CD4-positive, alpha-beta T cell treated with Interleukin-15 for 1 hour (primary cell): ENCODE measurements at places on chromosomes 5 and 9.

GRCh38 chr9:78368236-78368635, 71.3 kb downstream of the PSAT1 start:
- no peak for DNase-seq

GRCh38 chr9:113579283-113580040, 115.9 kb downstream of the RGS3 start:
- DNase-seq: peak; percentile 56

DNA sequence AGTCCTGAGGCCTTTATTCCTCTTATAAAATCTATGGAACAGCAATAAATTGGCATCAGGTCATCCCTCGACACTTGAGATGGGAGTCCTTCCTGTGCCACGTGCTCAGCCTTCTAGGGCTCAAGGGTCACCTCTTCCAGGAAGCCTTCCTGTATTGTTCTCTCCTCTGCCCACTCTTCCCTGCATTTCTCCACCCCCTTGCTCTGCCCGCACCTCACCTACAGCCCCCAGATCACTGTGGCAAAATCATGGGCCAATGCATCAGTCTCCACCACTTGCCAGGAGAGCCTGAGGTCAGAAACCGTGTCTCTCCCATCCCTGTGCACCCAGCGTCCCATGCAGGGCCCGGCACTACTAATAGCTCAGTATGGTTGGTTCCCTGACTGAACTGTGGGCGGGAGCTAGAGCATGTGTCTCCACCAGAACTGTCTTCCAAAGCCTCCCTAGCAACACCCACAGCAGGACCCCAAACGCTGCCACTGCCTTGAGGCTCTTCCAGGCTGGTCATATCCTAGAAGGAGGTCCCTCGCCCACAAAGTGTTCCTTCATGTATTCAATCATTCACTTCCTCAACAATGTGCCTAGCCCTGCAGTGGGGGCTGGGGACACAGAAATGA, 13.5 kb downstream of the DUSP1 start:
- DNase-seq: no peak

- DNase-seq: no peak
These were observed 566.8 kb upstream of the PTGER4 start for GRCh38 chr5:40112875-40113274.

DNA sequence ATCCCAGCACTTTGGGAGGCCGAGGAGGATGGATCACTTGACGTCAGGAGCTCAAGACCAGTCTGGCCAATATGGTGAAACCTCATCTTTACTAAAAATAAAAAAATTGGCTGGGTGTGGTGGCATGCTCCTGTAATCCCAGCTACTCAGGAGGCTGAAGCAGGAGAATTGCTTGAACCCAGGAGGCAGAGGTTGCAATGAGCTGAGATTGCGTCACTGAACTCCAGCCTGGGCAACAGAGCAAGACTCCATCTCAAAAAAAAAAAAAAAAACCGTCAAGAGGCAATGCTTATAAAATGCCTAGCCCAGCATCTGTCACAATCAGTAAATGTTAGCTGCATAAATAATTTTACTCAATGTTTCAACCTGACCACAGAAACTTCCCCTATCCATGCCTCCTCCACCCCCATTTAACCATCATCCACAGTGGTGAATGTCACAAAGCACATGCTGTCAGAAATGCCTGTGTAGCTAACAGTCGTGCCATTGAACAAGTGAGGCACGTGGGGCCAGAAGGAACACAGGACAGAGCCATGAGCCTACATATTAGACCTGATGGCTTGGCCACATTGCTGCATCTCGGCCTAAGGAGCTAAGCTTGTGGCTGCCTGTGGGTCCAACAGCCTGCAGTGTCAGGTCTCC, 16.8 kb upstream of the TCOF1 start:
- DNase-seq: no peak

DNA sequence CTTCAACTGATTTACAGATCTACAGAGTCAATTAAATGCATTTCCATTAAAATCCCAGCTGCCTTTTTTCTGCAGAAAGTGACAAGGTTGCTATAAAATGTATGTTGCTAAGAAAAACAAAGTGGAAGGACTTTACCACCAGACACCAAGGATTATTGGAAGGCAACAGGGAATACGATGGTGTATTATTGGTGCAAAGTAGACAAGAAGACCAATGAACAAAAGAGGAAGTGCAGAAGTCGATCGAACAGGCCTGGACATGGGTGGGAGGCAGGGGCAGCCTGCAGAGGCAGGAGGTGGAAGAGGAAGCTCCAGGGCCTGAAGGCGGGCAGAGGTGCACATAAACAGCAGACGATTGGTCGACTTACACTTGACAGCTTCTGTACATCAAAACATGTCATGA, 10.6 kb upstream of the SLC6A19 start:
- DNase-seq: no peak

DNA sequence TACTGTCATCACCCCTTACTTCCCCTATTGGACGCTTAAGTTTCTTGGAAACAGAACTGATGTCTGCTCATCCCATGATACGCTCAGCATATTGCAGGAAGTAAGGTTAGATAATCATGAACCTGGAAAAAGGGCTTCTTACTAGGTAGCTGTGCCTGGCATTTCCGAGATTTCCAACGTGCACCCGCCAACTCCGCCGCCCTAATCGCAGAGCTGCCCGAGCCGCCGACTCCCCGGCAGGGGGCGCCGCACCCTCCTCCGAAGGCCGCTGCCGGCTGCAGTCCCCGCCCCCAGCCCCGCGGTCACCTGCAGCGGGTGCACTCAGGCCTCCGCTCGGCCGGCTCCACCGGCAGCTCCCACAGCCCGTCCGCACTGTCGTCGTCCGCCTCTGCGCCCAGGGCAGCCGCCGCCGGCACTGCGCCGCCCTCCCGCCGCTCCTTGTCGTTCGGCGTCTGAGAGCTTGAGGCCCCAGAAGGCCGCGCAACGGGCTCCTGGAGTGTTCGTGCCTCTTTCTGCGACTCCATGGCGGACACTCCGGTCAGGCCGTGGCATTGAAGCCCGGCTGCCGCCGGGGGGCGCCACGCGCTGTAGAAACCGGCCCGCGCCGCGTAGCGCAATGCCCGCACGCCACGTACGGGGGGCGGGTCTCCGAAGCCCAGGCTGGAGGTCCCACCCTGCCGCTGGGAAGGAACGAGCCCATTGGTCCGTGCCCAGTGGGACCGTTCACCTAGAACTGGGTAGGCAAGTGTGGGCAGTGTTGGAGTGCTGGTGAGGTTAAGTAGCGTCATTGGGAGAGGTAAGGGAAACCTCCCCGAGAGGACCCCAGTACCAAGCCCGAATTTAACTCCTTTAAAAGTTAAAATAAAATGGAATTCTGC, at the start of gene DTWD2:
TSS of gene DTWD2 (minus strand) at position 560 of the 878 bp plus-strand sequence. CDS start at position 524, 36 bp downstream.
- DNase-seq: peak; percentile 92

DNA sequence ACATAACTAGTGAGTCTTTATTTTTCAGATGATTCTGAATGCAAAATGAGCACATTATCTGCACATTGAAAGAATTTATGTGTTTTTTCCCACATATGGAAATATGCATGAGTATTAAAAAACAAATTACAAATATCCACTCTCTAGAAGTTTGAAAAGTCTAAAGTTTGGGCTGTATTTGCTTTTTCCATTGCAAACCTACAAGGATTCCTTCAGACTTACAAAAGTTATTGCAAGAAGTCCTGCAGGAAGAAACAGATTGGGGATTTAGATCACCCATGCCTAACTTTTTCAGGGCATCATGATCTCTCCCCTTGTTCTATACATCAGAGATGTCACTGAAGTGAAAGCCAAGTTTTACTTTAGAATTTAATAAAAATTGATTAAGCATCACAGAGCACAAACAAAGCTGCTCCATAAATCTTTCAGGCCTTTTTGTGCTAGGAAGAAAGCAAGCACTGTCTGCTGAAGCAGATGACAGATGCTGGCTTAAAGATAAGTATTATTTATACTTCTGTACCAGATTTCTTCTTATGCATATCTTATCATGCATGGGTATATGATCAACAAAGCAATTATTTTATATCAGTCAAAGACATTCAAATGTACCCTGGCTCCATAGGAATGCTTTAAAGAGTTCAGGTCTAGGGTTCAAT, 71.7 kb downstream of the NFIB start:
- DNase-seq: no peak

DNA sequence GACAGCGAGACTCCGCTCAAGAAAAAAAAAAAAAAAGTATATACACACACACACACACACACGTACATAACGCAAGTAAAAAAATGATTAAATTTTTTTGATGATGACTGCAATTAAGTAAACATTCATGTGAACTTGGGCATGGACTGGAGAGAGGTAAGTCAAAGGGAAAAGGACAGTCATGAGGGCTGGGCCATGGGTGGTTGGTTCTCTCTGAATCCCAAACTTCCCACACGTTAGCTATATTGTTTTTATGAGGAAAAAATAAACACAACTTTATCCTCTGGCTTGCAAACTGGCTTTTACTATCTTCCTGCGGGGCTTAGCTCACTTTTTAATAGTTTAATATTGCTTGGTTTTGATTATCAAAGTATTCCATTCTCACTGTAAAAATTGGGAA, 53.7 kb downstream of the GOLM1 start:
- no peak for DNase-seq

DNA sequence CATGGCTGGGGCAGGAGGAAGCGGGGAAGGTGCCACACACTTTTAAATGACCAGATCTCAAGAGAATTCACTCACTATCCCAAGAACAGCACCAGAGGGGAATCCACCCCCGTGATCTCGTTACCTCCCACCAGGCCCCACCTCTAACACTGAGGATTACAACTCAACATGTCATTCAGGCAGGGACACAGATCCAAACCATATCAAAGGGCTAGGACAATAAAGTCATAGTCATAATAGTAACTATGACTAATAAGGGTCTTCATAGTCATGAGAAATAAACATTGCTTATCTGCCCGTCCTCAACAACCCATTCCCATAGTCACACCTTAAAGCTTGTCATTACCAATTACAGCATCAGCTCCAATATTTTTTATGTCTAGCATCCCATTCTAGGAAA, 65.3 kb upstream of the SMC2 start:
- DNase-seq: no peak

DNA sequence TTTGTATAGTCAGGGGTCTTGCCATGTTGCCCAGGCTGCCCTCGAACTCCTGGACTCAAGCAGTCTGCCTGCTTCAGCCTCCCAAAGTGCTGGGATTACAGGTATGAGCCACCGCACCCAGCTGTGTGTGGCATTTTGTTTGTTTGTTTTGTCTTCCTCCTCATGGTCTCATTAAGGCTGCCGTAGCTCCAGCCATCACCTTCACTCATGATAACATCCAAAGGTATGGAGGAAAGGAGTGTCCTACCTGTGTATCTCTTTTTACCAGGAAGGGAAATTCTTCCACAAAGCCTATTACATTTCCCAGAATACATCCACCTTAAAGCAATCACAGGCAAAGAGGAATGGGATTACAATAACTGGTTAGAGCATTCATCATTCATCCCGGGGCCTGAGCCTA, 27.2 kb downstream of the LSM11 start:
- no peak for DNase-seq

DNA sequence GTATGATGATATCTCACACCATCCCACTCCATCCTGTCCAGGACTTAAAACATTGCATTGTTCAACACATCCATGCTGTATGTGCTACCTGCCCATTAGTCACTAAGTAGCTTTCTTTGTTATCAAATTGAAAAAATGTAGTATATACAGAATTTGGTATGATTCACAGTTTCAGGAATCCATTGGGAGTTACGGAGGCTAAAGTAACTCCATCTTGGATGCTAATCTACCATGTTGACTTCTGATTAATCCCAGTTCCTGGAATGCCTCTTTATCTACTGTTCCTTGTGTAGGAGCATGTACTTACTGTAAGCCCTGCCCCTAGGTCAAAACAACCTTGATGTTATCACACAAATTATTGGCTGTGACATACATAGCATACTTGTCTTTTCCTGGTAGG, 38.9 kb upstream of the FOXB2 start:
- no peak for DNase-seq

GRCh38 chr5:95779611-95780010, 42.9 kb downstream of the GLRX start:
- DNase-seq: no peak

DNA sequence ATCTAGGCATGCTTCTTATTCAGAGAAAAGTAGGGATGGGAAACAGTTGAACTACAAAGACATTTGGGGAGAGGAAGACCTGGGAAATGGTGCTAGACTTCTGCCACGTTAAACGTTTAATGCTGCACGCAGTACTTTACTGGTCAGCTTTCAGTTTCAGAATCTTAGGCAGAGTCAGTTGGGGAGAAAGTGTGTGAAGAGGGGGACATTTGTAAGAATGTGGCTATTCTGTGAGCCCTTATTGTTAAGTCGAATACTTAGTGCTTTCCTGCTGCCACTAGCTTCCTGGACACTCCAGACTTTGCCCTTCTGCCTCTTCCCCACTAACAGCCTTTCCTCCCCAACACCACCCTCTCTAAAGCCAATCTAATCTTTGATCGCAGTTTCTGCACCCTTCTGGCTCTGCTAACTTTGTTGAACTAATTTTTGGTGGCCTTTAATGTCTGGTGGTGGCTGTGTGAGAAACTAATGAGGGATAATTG, 6.1 kb downstream of the CYSTM1 start:
- DNase-seq: no peak

DNA sequence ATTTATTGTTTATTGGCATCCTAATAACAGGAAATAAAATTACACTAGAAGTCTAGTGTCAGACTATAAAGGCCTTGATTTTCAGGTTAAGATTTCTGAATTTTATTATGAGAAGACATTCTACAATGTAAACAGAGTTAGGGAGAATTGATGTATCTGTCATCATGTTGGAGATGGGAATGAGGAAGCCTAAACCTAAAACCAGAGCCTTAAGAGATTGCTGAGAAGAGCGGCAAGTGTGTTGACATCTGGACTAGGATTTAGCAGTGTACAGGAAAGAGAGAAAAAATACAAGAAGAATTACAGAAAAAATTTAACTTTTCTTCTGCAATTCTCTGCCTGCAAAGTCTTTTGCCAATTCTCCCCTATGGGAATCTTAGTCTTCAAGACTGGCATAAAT, 525.5 kb downstream of the NR2F1-AS1 start:
- DNase-seq: no peak

- DNase-seq: no peak
These were observed 60.6 kb upstream of the SPINK5 start for GRCh38 chr5:148003226-148003625.

GRCh38 chr5:55160493-55161209, 680 bp downstream of the GPX8 start:
- DNase-seq: no peak

GRCh38 chr9:86807367-86807976, 139.8 kb downstream of the GAS1 start:
- DNase-seq: no peak

DNA sequence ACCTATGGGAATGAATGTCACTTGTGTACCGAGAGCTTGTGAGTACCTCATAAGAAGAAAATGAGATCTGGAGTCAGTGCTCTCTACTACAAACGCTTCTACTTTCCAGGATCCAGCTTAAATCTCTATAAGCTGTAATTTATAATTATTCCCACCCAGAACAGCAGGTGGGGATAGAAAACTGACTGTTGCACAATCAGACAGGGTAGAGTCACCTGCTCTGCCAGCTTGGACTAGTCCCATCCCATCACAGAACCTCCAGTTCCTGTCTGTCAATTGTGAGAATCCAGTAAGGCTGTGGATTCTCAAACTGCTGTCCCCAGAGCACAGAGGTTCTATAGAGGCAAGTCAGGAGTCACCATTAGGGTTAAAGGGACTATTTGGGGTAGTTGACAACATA, 2.0 kb downstream of the SPINK7 start:
- DNase-seq: no peak
